ENCODE measurements at places on chromosomes 5 and 9.
A peak's percentile ranks its signal among the peaks of the same experiment; 100 is the strongest.

- no peak for DNase-seq
Measured at GRCh38 chr5:159800131-159800840, 116.0 kb upstream of the ADRA1B start.

GRCh38 chr9:18555105-18555883 is 81.3 kb downstream of the ADAMTSL1 start:
- no peak for DNase-seq

DNA sequence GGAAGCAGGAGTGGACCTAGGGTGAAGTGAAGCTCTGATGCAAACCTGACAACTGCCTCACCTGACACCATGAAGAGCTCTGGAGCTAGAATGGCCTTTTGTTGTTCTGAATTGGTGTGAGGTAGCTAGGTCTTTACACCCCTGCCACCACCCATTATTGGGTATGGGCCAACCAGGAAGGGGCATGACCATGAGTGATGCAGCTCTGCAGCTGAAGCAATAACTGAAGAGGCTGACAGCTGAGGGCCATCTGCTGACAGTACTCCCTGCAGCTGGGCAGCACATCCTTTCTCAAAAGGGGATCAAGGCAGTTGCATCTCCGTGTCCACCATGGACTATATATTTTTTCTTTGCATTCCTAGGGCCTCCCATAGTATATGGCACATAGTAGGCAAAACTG is 87.0 kb upstream of the TLE1 start:
- no peak for DNase-seq

- DNase-seq = peak; percentile 75
Measured at GRCh38 chr5:141650851-141651727, at the start of gene FCHSD1. Gene FCHSD1, minus strand, starts transcription at chr5:141651418. Its CDS starts 50 bp downstream, at chr5:141651368.

- no peak for DNase-seq
Measured at GRCh38 chr5:105739732-105740131, 1931.0 kb downstream of the EFNA5 start.

- DNase-seq = no peak
Measured at GRCh38 chr9:131045300-131046092, 36.5 kb downstream of the LAMC3 start.

DNA sequence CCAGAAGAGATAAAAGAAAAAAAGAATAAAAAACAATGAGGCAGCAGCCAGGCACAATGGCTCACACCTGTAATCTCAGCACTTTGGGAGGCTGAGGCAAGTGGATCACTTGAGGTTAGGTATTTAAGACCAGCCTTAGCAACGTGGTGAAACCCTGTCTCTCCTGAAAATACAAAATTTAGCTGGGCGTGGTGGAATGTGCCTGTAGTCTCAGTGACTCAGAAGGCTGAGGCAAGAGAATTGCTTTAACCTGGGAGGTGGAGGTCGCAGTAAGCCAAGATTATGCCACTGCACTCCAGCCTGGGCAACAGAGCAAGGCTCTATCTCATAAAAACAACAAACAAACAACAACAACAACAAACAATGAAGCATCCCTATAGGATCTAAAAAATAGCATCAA is 121.5 kb downstream of the HMHB1 start:
- DNase-seq = no peak

DNA sequence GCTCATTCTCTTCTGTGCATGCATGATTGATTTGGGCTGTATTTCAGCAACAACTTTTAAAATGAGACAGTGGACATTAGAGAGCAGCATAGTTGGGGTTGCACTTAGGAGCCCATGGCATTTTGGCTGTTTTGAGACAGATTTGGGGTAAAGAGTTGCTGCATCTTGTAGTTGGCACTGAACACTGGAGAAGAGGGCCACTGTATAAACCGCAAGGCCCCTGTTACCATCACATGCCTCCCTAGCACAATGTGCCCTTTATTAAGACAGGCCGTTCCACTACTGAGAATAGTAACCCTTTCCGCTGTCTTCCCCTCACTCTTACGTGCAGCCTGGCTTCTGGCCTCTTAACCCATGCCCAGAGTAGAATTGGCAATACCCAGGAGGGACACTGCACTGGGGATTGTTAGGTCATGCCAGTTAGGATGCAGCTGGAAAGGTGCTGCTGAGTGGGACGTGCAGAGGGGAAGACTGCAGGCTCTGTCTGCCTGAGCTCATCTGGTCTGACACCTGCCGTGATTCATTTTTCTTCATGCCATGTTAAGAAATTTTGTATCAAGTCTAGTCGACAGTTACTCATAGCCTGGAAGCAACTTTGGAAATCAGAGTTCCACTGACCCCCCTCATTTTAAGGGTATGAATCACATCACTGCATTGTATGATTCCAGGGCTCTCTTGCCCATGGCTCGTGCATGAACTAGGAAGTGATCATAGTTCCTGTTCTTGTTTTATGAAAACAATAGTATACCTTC is 146.9 kb upstream of the DMRT1 start:
- no peak for DNase-seq

- DNase-seq = no peak
Measured at GRCh38 chr5:74241751-74242140, 398.8 kb downstream of the ENC1 start.

DNA sequence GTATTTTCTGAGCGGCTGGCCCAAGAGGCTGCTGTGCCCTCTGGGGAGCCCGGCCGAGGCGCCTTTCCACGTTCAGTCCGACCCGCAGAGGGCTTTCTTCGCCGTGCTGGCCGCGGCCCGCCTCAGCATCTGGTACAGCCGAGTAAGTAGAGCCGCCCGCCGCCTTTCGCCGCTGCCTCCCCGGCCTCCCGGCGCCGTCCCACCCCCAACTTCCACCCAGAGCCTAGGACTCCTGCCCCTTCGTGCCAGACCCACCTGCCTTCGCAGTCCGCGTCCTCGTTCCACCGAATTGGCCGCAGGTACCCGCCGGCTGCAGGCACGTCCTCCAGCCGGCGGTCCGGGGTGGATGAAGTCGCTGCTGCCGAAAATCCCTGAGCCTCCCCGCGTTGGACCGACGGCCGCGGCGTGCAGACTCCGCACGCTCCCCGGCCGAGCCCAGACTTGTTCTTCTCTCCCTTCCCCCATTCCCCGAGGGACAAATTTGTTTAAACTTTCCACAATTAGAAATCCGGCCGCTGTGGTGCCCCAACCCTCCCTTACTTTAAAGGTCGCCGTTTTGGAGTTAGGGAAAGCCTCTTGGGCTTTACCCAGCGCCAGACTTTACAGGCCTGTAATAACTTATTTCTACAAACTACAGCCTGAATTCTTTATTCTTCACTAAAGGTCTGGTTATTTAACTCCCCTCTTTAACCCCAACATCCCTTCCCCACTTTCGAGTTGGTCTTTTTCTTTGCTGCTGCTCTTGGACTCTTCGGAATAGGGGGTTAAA is 589 bp downstream of the RIC1 start:
- DNase-seq = peak; percentile 19

Data from activated T-helper 1 cell treated with Interleukin-2 at 50 U/mL for 16 hours (primary cell).